ENCODE measurements at places on chromosomes 16 and 17.

GRCh38 chr17:19391432-19391831 is 4.4 kb upstream of the MFAP4 start:
- DNase-seq = no peak

GRCh38 chr17:7559320-7560171 is 996 bp downstream of the TNFSF13 start:
- no peak for DNase-seq

- no peak for DNase-seq
These were observed 18.3 kb upstream of the TNFRSF13B start for GRCh38 chr17:16989953-16990860.

GRCh38 chr17:42848093-42848492 is 2.9 kb upstream of the AOC3 start:
- no peak for DNase-seq

DNA sequence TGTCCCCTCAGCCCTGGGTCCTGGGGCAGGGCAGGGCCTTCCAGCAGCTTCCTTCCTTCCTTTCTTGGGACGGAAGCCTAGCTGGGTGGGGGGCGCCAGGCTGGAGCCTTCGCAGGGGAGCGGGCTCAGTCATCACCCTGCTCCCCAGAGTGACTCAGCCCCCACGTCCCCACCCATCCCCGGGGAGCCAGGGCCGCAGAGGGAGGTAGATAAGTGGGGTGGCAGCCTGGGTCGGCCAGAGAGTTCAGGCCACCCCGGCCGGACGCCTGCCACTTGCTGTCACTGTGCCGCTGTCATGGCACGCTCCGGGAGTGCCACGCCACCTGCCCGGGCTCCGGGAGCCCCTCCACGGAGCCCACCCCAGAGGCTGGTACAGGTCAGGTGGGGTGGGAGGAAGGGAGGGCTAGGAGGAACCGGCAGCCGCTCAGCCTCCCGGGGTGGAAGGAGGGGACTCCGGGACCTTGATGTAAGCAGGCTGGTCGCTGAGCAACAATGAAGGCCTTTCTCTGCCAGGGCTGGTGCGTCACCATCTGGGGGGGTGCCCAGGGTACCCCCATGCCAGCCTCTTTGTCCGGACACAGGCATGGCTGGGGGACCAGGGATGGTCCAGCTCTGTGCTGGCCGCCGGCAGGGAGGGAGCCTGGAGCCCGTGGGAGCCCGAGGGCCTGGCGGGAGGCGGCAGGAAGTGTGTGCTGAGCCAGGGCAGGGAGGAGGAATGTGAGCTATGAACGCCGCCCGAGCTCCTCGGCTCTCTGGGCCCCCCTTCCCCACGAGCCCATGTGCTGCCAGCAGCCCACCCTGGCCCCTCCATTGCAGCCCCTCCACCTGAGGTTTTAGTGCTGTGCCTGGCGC is 6.6 kb downstream of the NHERF2 start:
- no peak for DNase-seq

GRCh38 chr16:17770104-17770503 is 299.3 kb upstream of the XYLT1 start:
- no peak for DNase-seq

Data from NCI-H1105 (cell line).